ENCODE measurements at places on chromosomes 3 and 15. TPM values are rescaled to one million over a fixed set of nuclear protein-coding genes. Genes with fewer than 3 reads are reported as not detected.

The ILDR1 gene
- not detected for total RNA-seq

- no peak overlapping the region for H3K4me3 ChIP-seq
- H3K27ac ChIP-seq: no peak overlapping the region
- no peaks in the 10 kb centered on the region for H3K27me3 ChIP-seq
- no peak for DNase-seq
Observed at GRCh38 chr3:196604548-196604947, 34.9 kb upstream of the NRROS start.

- no peak for DNase-seq
- no peaks in the 10 kb centered on the region for H3K4me1 ChIP-seq
- no peaks in the 10 kb centered on the region for H3K36me3 ChIP-seq
- H3K27ac ChIP-seq: no peak overlapping the region
Observed at GRCh38 chr15:80615783-80616391, 79.2 kb upstream of the ABHD17C start.

GRCh38 chr15:37793851-37794250 lies 140.6 kb upstream of the TMCO5A start:
- no peak overlapping the region for H3K4me3 ChIP-seq
- no peaks in the 10 kb centered on the region for H3K36me3 ChIP-seq
- DNase-seq: no peak

- H3K4me1 ChIP-seq: no peaks in the 10 kb centered on the region
- no peaks in the 10 kb centered on the region for H3K27me3 ChIP-seq
Observed at GRCh38 chr3:149160754-149161300, 31.4 kb downstream of the HPS3 start.

- DNase-seq: no peak
- H3K27me3 ChIP-seq: peaks cover 6% of the 10 kb centered on the region
- no peaks in the 10 kb centered on the region for H3K4me1 ChIP-seq
- H3K36me3 ChIP-seq: no peaks in the 10 kb centered on the region
- H3K27ac ChIP-seq: no peak overlapping the region
- no peak overlapping the region for H3K4me3 ChIP-seq
Observed at GRCh38 chr15:93196135-93196670, 107.2 kb upstream of the RGMA start.

Measured in natural killer cell (primary cell).